Left lung (tissue), 14 donors: ENCODE measurements at places on chromosomes 5 and 9. TPM values are rescaled to one million over a fixed set of nuclear protein-coding genes. Genes with fewer than 3 reads are reported as not detected.

The FOXD4L6 gene
- 0.26 TPM for total RNA-seq

The GTF2H2C gene
- total RNA-seq: 30.6 TPM

The TMEM171 gene
- 0.32 TPM for total RNA-seq

- H3K4me3 ChIP-seq: no peak overlapping the region
- H3K27me3 ChIP-seq: no peaks in the 10 kb centered on the region
- peaks cover 19% of the 10 kb centered on the region for H3K4me1 ChIP-seq
- no peaks in the 10 kb centered on the region for H3K36me3 ChIP-seq
Measured at GRCh38 chr9:77815260-77815659, 167.1 kb upstream of the GNA14 start.

GRCh38 chr5:68911840-68912690 is 181.7 kb upstream of the SLC30A5 start:
- no peaks in the 10 kb centered on the region for H3K4me1 ChIP-seq
- H3K27me3 ChIP-seq: no peaks in the 10 kb centered on the region
- no peak for DNase-seq
- H3K36me3 ChIP-seq: no peaks in the 10 kb centered on the region

The DEPDC1B gene
- total RNA-seq: 1.3 TPM

DNA sequence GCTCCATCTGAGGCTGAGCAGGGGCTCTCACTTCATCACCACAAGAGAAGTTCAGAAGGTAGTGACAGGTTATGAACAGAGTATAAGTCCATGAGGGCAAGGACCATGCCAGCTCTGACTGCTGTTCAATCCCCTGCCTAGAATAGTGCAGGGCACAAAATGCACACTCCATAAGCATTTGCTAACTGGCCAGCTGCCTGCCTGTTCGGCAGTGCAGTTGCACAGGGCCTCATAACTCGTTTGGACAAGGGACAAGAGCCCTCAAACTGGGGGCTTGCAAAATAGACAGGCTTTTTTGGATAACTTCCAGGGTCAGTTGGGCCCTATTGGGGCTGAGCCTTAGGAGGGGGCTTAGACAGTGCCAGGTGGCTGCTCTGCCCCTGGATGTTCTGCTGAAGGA is 21.1 kb downstream of the SPARC start:
- H3K27ac ChIP-seq: peak overlapping the region; percentile 78
- no peaks in the 10 kb centered on the region for H3K27me3 ChIP-seq
- no peak overlapping the region for H3K4me3 ChIP-seq
- H3K36me3 ChIP-seq: peaks cover 56% of the 10 kb centered on the region
- H3K4me1 ChIP-seq: peaks cover 14% of the 10 kb centered on the region

DNA sequence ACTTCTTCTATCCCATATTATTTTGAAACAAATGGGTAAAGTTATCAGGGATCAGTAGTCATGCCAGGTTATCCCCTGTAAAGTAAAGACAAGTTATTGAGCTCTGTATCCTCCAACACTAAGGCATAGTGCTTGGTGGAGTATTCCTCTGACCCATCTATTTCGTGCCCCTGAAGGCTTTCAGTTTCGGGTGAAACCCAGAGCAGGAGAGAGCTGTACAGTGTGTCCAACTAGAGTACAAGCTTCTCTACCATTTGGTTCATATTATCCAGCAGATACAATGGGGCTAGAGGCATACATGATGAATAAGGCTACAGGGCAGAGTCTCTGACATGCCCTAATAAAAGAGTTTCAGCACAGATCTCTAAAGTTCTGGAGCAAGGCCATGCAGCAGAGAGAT is 3.2 kb upstream of the SLC22A4 start:
- H3K36me3 ChIP-seq: no peaks in the 10 kb centered on the region
- H3K4me1 ChIP-seq: peaks cover 6% of the 10 kb centered on the region
- H3K27me3 ChIP-seq: no peaks in the 10 kb centered on the region
- no peak for DNase-seq
- H3K27ac ChIP-seq: no peak overlapping the region

GRCh38 chr9:128685636-128686489 is 3.2 kb upstream of the SET start:
- no peak for DNase-seq
- peaks cover 21% of the 10 kb centered on the region for H3K4me1 ChIP-seq
- H3K27ac ChIP-seq: peak overlapping the region; percentile 93
- no peaks in the 10 kb centered on the region for H3K27me3 ChIP-seq

DNA sequence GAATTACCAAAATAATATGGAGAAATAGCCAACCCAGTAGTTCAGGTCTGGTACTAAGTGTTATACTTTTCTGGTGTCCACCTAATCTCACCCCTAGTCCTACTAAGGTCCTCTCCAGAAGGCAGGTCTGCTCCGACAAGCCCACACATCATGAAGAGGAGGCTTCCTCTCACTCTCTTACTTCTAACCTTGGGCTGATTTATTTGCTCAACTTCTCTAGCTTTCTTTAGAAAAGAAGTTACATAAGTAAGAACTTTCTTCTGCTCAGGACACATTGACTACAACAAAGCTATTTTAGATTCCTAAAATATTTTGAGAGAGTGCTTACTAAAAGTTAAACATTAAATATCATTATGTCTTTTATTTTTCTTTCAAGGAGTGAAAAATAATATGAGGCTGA is 329.7 kb upstream of the NREP start:
- no peak for DNase-seq
- no peak overlapping the region for H3K27ac ChIP-seq
- no peaks in the 10 kb centered on the region for H3K27me3 ChIP-seq
- H3K36me3 ChIP-seq: no peaks in the 10 kb centered on the region
